Left renal cortex interstitium (tissue), 4 donors: ENCODE measurements at places on chromosomes 3 and 15. TPM values are rescaled to one million over a fixed set of nuclear protein-coding genes. Genes with fewer than 3 reads are reported as not detected.

KLHL6 gene
- 1.2 TPM for polyA plus RNA-seq

GRCh38 chr3:141231101-141231951, at the start of gene PXYLP1:
Gene PXYLP1 (plus strand): TSS chr3:141231825. CDS start chr3:141260176, 28,351 bp downstream.
- peak; percentile 80 for DNase-seq

DNA sequence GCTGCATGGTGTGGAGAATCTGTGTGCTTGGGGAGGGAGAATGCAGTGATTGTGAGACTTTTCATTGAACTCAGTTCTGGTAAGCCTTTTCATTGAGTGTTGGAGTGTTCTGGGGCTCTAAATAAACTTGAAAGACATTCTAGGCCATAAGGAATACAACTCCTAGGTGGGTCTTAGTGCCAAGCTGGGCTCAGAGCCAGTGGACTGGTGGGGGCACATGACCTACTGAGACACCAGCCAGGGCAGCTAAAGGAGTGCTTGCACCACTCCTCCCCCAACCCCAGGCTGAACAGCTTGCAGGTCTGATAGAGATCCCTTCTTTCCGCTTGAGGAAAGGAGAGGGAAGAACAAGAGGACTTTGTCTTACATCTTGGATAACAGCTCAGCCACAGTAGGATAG, 21.7 kb upstream of the KPNA4 start:
- no peak for DNase-seq

DNA sequence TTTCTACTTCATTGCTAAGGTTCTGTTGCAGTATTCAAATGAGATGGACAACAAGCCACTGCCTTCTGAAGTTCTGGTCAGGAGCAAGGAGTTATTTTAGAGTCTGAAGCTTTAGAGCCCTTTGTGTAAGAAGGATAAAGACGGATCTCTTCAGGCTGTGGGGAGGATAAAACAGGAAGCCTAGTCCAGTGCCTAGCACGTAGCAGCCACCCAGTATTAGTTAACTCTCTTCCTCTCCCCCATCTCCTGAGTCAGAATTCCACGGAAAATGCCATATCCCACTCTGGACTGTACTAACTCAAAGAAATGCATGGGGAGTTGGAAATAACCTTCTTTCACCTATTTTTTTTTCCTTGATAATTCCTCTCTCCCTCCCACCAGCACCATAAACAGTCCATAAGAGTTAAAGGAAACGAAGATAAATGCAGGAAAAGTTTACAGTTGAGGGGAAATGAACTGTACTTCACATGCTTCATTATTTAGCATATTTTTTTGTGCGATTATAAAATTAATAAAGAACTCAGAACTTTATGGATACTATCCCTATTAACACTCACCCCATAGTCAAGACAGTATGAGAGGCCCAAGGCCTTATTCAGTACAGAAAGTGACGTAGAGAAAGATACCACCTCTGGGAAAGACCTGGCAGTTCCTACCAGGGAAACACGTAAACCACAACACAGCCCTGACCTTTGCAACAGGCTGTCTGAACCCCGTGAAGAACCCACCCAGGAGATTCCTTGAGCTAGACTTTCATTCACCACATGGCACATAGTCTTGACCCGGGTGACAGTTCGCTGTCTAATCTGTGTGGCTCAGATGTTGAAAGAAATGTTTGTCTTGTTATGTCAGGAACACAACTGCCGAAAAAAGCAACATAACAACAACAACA, 9.2 kb downstream of the IGF2BP2 start:
- no peak for DNase-seq

GNAT1 gene
- polyA plus RNA-seq: not detected
